ENCODE measurements at places on chromosomes 1 and 21.

GRCh38 chr1:164261691-164262240 lies 297.2 kb upstream of the PBX1 start:
- no peak for DNase-seq

DNA sequence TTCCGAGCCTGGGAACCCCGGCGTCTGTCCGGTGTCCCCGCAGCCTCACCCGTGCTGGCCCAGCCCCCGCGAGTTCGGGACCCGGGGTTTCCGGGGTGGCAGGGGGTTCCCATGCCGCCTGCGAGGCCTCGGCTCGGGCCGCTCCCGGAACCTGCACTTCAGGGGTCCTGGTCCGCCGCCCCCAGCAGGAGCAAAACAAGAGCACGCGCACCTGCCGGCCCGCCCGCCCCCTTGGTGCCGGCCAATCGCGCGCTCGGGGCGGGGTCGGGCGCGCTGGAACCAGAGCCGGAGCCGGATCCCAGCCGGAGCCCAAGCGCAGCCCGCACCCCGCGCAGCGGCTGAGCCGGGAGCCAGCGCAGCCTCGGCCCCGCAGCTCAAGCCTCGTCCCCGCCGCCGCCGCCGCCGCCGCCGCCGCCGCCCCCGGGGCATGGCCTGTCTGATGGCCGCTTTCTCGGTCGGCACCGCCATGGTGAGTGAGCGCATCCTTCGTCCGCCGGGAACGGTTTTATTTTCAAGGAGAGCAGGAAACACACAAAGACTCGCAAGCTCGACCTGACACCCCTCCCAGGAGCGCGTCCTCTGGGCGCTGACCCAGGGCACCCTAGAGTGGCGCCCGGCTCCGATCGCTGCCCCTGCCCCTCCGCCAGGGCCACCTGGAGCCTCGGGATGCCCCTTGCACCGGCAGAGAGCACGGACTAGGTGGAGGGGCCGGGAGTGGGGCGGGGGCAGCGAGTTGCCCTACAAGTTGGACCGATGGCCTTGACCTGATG lies at the start of gene ABCG1:
Gene ABCG1 (plus strand): TSS at position 305 of the 770 bp plus-strand sequence. CDS start 123 bp downstream, at position 428.
- no peak for DNase-seq

DNA sequence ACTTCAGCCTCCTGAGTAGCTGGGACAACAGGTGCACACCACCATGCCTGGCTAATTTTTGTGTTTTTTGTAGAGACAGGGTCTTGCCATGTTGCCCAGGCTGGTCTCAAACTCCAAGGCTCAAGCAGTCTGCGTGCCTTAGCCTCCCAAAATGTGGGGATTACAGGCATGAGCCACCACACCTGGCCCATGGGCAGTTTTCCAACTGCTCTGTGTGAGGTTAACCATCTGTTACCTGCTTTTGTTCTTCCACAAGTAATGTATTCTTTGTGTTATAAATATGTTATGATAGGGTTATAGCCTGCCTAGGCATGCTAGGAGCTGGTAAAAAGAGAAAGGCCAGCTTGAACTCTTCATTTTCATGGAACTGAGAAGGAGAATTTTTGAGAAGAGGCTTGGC lies 30.7 kb downstream of the TUFT1 start:
- peak; percentile 70 for DNase-seq

DNA sequence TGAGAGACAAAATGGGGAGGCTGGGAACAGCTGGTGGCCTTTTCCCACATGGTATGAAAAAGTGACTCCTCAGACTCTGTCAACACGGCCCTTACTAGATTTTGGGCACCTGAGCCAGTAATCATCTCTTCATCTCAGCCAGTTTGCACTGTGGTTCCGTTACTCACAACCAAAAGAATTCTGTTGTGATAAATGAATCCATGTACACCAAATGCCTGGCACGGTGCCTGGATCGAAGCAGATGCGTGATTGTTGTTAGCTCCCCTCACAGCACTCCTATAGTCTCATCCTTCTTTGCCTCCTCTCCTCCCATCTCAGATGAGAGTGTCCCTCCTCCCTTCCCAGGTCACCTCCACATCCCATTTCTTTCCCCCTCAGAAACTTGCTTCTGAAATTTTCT lies 57.9 kb upstream of the GJB5 start:
- DNase-seq, result no peak

DNA sequence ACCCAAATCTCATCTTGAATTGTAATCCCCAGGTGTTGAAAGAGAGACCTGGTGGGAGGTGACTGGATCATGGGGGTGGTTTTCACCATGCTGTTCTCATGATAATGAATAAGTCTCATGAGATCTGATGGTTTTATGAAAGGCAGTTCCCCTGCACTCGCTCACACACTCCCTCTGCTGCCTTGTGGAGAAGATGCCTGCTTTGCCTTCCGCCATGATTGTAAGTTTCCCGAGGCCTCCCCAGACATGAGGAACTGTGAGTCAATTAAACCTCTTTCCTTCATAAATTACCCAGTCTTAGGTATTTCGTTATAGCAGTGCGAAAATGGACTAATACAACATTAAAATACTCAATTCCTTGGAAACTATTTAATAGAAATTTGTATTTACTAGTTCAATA lies 99.2 kb downstream of the PROX1 start:
- DNase-seq, result no peak

GRCh38 chr21:46503922-46504550 lies 45.3 kb downstream of the DIP2A start:
- DNase-seq, result no peak

GRCh38 chr1:49052102-49052501 lies 275.4 kb upstream of the BEND5 start:
- DNase-seq, result no peak

DNA sequence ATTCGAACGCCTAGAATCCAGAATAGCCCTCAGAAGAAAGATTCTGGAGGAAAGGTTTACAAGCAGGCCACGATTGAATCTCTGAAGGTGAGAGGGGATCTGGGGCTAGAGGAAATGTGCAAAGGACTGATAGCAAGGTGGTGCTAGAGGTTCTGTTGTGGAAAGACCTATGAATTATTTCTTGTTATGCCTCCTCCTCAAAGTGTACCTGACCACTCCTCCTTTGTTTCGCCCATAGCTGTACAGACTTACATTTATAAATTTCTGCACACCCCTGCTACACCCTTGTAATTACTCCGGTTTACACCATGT lies 986 bp downstream of the TCEANC2 start:
- DNase-seq, result no peak

DNA sequence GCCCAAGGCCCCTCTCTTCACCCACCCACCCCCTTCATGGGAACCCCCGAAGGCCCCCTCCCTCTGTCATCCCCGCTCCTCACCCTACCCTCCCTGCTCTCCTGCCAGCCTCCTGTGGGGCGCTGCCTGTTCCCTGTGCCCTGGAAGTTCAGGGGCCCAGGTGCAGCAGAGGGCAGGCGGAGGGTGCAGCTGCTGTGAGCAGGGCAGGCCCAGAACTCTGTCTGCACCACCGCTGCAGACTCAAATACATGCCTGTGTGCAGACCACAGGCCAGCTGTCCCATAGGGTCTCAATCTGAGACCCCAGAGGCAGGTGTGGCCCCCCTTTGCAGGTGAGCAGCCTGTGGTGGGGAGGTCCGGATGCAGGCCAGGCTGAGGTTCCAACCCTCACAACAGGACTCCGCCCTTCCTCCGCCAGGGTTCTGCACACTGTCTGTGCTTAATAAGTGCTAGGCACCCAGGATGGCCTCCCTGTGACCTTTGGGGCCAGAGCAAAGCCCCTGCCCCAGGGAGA lies 62.5 kb downstream of the WNT9A start:
- DNase-seq, result no peak

GRCh38 chr21:35681946-35682345 lies 378.4 kb downstream of the SETD4 start:
- no peak for DNase-seq

- no peak for DNase-seq
Observed at GRCh38 chr1:56831871-56832693, 12.9 kb upstream of the FYB2 start.

DNA sequence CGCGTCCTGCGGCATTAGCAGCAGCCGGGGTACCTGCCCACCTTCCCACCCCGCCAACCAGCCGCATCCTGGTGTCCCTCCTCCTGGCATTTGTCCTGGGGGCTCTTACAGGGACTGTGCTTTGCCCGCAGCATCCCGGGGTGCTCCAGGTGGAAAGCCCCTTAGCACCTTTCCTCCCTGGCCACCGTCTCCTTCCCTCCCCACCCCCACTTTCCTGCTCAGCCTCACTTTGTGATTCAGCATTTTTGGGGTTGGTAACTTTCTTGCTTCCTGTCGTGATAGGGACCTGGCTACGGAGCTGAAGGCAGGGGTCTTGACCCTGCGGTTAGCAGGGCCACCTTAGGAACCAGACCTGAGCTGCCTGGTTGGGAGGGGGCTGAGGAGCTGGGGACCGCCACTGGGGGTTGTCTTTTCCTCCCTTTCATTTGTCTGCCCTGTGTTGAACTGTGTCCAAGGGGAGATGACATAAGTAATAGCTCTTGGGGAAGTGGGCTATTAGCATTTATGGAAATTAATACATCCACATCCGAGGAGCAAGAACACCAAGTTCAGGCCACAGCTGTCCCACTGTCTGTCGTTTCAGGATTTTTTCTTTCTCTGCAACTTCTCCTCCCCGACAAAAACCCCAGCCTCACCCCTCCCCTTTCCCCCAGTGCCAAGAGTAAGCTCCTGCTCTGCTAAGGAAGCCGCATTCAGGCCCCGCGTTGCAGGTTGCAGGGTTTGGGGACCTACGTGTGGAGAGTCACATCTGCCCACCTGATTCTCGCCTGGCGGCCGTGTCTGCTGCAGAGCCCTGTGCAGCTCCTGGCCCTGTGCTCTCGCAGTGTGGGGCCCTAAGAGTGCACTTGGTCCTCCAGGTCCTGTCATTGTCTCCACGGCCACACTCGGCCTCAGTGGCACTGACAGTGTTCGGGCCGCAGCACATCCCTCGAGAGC lies 1.6 kb upstream of the NPHP4 start:
- no peak for DNase-seq

DNA sequence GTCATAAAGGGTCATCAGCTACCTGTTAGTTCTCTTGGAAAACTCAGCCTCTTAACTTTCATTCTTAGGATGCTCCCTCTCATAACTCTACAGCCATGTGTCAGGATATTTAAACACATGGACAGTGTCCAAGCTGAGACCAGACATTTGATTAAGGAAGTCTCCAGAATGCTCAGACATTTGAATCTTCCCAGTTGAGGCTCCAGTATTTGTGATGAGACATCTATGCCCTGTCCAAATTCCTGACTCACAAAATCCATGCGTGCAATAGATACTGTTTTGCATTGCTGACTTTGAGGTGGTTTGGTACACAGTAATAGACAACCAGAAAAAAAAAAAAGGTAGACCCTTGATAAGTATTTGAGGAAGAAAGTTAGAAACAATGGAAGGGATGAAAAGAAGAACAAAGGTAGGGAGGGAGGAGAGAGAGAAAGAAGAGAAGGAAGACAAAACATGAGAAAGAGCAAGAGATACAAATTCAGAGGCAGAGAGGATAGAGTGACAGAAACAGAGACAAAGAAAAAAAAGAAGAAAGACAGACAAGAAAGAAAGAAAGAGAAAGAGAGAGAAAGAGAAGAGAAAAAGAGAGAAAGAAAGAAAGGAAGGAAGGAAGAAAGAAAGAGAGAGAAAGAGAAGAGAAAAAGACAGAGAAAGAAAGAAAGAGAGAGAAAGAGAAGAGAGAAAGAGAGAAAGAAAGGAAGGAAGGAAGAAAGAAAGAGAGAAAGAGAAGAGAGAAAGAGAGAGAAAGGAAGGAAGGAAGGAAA lies 275.5 kb upstream of the PRMT6 start:
- no peak for DNase-seq

GRCh38 chr1:51219022-51219421 lies 17.1 kb upstream of the RNF11 start:
- DNase-seq, result no peak

DNA sequence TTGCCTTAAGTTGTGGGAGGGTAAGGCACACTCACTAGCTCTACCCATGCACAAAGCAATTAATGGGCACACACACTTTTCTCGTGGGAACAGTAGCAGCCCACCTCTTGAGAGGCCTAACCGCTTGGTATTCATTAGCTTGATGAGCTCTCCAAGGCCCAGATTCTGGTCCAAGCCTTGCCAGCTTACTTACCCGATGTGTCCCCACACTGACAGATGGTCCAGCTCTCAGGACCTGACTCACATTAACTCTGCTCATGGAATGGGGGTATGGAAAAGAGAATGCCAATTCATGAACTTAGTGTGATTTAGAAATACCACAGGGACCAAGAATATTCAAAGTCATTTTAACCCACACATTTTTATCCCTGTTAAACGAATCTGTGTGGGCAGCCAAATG lies 106.8 kb upstream of the CACHD1 start:
- no peak for DNase-seq

GRCh38 chr1:247077876-247078257 lies 744 bp downstream of the ZNF670 start:
- DNase-seq, result no peak

DNA sequence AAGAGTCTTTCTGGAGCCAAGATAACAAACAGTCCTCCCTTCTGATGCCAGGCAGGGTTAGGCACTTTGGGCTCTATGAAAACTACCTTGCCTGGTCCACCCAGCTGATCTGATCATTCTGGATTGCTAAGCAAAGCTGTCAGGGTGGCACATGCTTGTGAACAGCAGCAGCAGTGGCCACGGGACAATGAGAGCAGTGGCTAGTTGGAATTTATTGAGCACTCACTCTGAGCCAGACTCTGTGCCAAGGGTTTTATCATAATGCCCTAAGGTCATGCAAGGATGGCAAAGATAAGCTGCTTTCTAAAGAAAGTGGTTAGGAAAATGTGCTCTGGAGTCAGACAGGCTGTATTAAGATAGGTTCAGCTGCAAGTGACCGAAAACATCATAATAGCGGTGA lies 390.4 kb upstream of the VAMP3 start:
- no peak for DNase-seq

GRCh38 chr1:179303200-179303785 lies 9.7 kb downstream of the SOAT1 start:
- peak; percentile 33 for DNase-seq

GRCh38 chr21:17440969-17441368 lies 71.9 kb upstream of the CXADR start:
- no peak for DNase-seq

- no peak for DNase-seq
Observed at GRCh38 chr1:219963432-219963831, 35.1 kb upstream of the SLC30A10 start.

DNA sequence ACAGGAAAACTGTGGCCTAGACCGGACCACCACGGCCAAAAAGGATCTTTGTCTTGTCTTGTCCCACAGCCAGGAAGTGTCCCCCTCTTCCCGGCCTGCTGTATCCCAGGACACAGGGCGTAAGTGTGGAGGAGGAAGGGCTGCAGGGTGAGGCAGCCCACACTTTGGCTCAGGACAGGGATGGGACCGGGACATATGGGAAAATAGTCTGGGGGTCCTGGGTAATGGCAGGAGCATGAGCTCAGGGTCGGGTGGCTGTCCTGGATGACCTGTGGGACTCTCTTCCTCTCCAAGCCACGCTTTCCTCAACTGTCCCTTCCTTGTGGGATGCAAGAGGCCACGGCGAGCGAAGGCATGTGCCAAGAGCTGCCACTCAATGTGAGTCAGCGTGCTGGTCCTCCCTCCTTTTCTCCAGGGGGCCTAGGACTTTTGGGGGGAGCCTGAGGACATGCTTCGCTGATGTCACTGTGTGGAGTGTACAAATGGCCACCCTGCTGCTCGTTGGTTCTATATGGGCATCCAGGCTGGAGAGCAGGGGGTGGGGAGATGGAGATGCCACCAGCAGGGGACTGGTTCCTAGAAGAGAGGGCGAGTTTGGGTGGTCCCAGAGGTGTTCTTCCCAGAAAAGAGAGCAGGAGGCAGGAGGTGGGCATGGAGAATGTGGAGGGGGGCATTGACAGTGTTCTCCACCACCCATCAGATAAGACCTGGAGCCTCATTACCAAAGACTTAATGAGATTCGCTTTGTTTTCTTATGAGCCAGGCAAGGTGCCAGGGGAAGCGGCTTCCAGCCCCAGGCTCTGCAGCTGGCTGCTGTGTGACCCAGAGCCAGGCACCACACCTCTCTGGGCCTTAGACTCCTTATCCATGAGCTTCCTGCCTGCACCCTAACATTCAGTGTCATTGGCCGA lies 11.5 kb upstream of the PADI1 start:
- no peak for DNase-seq
